Neural progenitor cell (in vitro differentiated cells): ENCODE measurements at places on chromosomes 5 and 9.

GRCh38 chr5:151740958-151741373, 17.5 kb downstream of the ATOX1 start:
- DNase-seq, result no peak

DNA sequence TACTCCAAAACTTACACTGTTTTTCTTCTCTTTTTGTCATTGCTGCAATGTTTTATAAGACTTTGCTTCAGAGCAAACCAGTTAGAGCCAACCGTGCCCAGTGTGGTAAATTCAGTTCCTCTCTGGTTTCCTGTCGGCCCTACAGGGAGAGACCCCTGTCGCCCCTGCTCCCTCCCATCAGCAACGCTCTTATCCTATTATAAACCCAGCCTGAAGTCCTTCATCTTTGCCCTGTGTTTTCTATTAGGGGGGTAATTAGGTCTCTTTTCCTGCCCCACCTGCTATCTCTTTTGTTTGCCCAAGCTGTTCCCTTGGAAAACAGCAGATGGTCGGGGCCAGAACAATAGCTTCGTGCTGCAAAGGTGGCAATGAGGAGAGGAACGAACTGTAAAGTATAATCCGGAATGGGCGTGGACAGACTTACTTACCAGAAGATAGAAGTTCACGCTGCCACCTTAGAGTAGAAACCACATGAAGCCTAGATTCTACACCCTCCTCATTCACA, 21.4 kb upstream of the OTULINL start:
- peak; percentile 9 for DNase-seq

GRCh38 chr5:164073081-164073480, 567.7 kb downstream of the MAT2B start:
- no peak for DNase-seq

- no peak for DNase-seq
These were observed 1.8 kb downstream of the OLFML2A start for GRCh38 chr9:124778575-124779367.

DNA sequence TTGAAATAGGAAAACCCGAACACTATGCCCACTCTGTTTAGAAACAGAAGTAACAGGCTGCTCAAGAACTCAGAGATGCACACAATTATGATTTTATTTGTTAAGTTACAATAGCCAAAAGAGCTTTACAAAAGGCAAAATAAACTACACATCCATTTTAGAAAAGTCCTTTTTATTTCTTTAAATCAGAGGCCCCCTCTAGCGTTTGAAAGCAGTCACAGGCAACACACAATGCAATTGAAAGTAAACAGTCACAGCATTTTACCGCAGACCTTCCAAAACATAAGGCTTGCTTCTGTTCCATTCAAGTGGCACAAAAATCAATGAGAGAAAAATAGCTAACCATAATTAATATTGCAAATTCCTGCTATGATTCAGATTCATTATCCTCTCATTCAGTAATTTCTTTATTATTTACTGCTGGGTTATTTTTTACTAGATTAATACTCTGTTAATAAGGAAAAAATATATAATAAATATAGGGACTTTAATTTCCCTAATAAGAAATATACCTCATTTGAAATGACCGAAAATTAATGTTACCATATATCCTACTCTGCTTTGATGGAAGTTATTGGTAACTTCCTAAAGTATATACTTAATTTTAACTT, 78.3 kb downstream of the CEP120 start:
- DNase-seq, result peak; percentile 59

GRCh38 chr5:96642281-96642640, 19.9 kb upstream of the CAST start:
- DNase-seq, result no peak

- DNase-seq, result no peak
These were observed 76.8 kb downstream of the PRLR start for GRCh38 chr5:35153375-35153932.

DNA sequence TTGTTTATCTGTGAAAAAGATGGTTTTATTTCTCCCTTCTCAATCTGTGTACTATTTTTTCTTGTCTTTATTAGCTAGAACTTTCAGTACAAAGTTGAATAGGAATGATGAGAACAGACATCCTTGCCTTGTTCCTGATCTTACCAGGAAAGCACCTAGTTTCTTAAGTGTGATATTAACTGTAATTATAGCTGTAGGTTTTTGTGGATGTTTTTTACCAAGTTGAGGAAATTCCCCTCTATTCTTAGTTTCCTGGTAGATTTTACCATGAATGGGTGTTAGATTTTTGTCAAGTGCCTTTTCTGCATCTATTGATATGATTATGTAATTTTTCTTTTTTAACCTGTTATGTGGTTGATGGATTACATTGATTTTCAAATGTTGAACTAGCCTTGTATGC, 68.7 kb downstream of the KCNN2 start:
- DNase-seq, result no peak

GRCh38 chr9:93266521-93267001, 82.6 kb downstream of the WNK2 start:
- DNase-seq, result no peak
